Stimulated activated CD8-positive, alpha-beta memory T cell treated with anti-CD3 and anti-CD28 coated beads, Interleukin-7, amount 100 ng/mL, for 1 hour (primary cell): ENCODE measurements at places on chromosomes 3 and 15.
A peak's percentile ranks its signal among the peaks of the same experiment; 100 is the strongest.

DNA sequence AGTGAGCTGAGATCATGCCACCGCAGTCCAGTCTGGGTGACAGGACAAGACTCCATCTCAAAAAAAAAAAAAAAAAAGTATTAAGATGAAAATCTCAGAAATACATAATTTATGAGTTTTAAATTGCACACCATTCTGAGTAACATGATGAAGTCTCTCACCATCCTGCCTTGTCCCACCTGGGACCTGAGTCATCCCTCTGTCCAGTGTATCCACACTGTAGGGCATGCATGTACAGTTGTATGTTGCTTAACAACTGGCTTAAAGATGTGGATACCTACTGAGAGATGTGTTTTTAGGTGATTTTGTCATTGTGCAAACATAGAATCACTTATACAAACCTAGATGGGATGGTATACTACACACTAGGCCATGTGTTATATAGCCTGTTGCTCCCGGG is 17.1 kb downstream of the ASB14 start:
- DNase-seq, result no peak

DNA sequence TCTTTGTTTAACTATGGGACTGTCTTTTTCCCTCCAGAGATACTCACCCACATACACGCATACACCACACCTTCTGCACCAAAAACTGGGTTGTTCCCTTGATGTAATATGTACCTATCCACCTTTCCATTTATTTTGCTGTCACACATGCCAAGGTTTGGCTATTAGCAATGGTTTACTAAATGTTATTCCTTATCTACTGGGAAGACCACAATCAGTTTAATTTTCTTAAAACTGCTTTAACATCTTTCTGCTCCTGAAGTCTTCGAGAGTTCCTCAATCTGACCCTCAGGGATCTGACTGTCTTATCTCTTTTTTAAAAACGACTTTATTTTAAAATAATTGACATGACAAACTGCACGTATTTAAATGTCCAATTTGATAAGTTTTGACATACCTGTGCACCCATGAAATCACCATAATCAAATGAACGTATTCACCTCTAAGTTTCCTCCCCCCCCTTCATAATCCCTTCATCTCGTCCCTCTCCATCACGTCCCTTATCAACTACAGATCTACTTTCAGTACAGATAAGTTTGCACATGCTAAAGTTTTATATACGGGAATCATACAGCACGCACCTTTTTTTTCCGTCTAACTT is 805 bp upstream of the TRPM7 start:
- DNase-seq, result no peak

GRCh38 chr15:27990521-27991515 is 108.3 kb downstream of the OCA2 start:
- no peak for DNase-seq

- no peak for DNase-seq
Measured at GRCh38 chr3:16181361-16181760, 6.9 kb downstream of the GALNT15 start.

GRCh38 chr3:197820550-197821335 is 29.7 kb downstream of the LRCH3 start:
- no peak for DNase-seq

- DNase-seq, result no peak
Measured at GRCh38 chr3:94405258-94406035, 342.6 kb downstream of the NSUN3 start.

GRCh38 chr3:42053476-42053875 is 37.7 kb upstream of the TRAK1 start:
- no peak for DNase-seq

DNA sequence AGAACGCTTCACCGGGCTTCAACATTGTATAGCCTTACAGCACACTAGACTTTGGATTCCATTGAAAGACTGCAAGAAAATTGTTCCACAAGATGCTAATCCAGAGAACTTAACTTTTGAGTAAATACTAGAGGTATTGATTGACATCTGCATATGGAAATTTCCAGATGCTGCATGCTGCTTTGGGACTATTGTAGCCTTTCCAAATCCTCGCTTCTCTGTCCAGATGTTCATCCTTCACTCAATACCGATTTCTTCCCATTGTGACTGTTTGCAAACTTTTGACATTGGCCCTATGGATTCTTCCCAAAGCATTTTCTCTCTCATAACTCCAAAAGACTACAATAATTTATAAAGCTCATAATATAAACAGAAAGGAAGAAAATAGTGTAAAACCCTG is 41.4 kb downstream of the COL6A6 start:
- no peak for DNase-seq

- no peak for DNase-seq
Measured at GRCh38 chr3:117103675-117104074, 394.1 kb downstream of the TUSC7 start.

DNA sequence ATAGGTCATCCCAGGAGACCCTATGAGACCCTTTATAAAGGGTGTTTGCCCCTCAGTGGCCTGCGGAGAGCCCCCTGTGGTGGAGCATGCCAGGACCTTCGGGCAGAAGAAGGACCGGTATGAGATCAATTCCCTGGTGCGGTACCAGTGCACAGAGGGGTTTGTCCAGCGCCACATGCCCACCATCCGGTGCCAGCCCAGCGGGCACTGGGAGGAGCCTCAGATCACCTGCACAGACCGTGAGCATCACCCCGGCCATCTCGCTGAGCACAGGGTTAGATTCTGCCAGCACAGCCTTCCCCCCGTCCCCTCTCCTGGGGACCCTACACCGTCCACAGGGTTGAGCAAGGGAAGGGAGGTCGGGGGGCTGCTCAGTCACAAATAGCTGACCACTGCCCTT is 21.6 kb downstream of the HAPLN3 start:
- DNase-seq, result no peak

GRCh38 chr15:88920186-88920891 is 7.2 kb upstream of the MFGE8 start:
- no peak for DNase-seq

- DNase-seq, result no peak
Measured at GRCh38 chr3:141147657-141148056, 84.0 kb upstream of the PXYLP1 start.

- no peak for DNase-seq
Measured at GRCh38 chr3:11954312-11954934, 49.8 kb upstream of the SYN2 start.

- no peak for DNase-seq
Measured at GRCh38 chr15:85289677-85290365, 90.6 kb upstream of the AKAP13 start.

DNA sequence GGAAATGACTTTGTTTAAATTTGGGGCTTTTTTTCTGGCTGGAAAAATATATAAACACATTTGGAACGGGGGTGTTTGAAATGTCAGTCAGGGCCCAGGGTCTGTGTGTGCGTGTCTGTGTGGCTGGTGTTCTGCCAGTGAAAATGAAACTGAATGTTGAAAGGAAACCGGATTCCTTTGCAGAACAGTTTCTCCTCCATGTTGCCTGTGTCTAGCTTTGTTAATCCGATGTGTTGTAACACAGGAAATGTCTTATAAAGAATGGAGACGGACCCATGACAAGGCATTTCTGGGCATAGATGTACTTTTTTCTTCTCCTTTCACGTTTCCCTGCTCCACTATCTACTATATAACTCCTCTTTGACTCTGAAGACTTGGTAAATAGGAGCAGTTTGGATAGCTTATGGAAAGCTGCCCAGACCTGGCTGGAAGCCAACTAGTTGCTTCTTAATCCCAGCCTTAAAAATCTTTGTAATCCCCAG is 2.8 kb downstream of the SQOR start:
- DNase-seq, result no peak

- no peak for DNase-seq
Measured at GRCh38 chr15:96037584-96037983, 292.9 kb upstream of the NR2F2 start.

GRCh38 chr15:66877477-66878271 is 175.6 kb downstream of the SMAD6 start:
- no peak for DNase-seq

GRCh38 chr3:107988460-107989175 is 102.2 kb downstream of the CD47 start:
- no peak for DNase-seq

DNA sequence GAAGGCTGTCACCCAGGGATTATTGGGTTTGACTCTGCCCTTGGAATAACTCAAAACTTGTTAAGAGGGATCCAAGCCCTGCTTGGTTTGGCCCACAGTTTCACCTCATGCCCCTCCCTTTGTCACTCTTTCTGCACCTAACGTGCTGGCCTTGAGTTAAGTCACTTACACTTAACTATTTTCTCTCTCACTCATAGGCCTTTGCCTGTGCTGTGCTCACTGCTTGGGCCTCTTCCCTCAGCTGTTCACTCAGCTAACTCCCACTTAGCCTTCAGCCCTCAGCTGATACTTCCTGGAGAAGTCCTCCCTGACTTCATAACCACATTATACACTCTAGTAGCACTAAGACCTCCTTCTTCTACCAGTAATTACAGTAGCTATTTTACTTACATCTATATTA is 133.3 kb downstream of the CMSS1 start:
- no peak for DNase-seq

GRCh38 chr3:135311699-135312098 is 516.6 kb downstream of the EPHB1 start:
- DNase-seq, result no peak

DNA sequence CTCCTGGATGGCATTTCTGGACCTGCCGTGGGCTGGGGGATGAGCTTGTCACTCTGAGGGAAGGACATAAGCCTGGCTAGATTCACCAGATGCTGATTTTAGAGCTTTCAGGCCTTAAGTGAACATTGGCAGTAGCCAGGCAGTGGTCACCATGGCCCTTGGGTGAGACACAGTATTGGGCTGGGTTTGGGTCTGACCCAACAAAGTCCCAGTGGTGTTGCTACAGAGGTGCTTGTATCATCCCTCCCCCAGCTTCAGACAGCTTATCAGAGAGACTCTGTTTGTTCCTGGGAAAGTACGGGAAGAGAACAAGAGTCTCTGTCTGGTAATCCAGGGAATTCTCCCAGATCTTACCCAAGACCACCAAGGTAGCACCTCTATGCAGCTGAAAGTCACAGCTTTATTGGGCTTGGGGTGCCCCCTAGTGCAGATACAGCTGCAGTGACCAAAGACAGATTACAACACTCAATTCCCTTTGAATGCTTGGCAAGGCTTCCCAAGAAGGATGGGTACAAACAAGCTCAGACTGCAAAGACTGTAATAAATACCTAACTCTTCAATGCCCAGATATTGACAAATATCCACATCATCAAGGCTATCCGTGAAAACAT is 9.8 kb upstream of the RUVBL1 start:
- DNase-seq, result peak; percentile 41

DNA sequence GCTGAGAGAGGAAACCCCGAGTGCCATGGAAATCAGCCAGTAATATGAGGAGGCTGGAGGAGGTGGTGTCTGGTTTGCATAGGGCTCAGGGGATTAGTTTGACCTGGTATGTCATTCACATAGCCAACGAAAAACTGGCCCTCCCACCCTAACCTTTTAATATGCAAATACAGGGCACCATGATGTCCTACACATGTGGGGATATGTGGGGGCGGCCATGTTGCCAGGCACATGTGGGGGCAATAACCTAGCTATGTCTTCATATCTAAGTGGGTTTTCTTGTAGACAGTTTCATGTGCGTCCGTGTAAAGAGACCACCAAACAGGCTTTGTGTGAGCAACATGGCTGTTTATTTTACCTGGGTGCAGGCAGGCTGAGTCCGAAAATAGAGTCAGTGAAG is 110.1 kb downstream of the MOBP start:
- DNase-seq, result no peak

GRCh38 chr3:82633319-82633718 is 871.9 kb upstream of the GBE1 start:
- no peak for DNase-seq

DNA sequence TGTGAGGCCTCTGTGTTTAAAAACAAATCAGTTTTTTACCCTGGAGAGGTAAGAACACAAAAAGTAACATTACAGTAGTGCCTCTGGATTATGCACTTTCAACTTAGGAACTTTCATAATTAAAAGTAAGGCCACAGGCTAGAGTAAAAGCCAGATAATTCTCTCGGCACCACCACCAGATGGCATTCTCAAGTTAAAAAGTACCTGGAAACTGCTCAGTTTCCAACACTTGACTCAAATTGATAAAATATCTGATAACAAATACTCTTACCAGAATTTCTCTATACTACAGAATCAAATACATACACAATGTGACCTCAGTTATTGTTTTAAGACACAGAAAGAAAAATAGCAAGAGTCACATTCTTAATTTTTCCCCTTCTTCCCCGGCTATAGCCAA is 19.9 kb downstream of the SPICE1 start:
- no peak for DNase-seq

- no peak for DNase-seq
Measured at GRCh38 chr3:116097226-116097625, 348.1 kb downstream of the LSAMP start.

DNA sequence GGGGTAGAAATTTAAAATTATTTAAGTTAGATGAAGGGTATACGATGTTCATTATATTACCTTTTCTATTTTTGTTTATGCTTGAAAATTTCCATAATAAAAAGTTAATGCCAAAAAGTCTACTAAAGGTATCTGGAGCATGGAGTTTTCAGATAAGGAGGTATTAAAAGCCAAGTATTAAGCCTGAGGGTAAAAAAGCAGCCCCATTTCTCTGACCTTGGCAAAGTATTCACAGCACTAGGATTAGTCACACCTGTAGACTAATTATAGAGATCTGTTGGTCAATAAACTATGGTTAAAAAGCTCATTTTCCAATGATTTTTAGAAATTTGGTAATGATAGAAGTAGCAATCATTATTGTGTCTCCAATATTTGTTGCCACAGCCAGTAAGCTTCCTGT is 23.1 kb downstream of the XRN1 start:
- DNase-seq, result no peak

GRCh38 chr3:159817126-159817525 is 171.5 kb upstream of the IL12A start:
- DNase-seq, result no peak

DNA sequence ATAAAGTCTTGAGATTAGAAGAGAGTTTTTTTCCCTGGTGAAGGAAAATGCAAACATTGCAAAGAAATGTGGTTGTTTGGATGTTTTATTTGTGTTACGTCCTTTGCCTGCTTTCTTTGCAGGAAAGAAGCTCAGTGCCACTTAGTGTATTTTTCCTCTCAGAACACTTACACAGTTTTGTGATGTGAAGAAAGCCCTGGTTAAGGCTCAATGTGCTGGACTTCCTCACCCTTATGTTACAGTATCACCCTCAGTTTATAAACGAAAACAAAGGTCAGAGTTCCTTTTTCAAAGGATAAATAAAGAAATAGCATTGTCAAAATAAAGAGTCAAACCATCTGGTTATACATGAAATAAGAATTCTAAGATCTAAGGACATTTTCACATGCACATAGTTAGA is 45.9 kb downstream of the RNF13 start:
- DNase-seq, result no peak

- DNase-seq, result no peak
Measured at GRCh38 chr15:66496951-66497501, 536 bp downstream of the SNAPC5 start.

GRCh38 chr15:38823263-38823662 is 258.6 kb upstream of the RASGRP1 start:
- no peak for DNase-seq

- DNase-seq, result no peak
Measured at GRCh38 chr3:192367616-192368015, 359.7 kb downstream of the FGF12 start.

GRCh38 chr15:35838424-35839111 is 292.6 kb upstream of the DPH6 start:
- no peak for DNase-seq
